ENCODE measurements at places on chromosomes 7 and 10.

- no peak for DNase-seq
These were observed 91.8 kb downstream of the COL28A1 start for GRCh38 chr7:7443806-7444350.

- no peak for DNase-seq
These were observed 54.5 kb upstream of the CXCL12 start for GRCh38 chr10:44439239-44439957.

DNA sequence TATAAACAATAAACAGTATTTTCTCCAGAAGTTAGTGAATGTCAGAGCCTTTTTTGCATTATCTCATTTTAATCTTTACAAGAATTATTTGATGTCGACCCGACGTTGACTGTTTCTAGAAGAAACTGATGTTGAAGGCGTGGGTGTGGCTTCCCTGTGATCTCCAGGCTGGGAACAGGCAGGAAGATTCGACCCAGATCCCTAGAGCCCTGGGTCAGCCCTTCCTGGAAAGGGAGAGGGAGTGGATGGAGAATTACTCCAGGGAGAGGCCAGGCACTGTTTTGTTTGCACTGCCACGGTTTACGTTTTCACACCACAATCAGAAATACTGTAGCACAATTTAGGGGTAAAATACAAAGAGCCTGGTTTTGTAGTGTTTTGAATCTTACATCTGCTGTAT is 133.1 kb downstream of the ADARB2 start:
- no peak for DNase-seq

DNA sequence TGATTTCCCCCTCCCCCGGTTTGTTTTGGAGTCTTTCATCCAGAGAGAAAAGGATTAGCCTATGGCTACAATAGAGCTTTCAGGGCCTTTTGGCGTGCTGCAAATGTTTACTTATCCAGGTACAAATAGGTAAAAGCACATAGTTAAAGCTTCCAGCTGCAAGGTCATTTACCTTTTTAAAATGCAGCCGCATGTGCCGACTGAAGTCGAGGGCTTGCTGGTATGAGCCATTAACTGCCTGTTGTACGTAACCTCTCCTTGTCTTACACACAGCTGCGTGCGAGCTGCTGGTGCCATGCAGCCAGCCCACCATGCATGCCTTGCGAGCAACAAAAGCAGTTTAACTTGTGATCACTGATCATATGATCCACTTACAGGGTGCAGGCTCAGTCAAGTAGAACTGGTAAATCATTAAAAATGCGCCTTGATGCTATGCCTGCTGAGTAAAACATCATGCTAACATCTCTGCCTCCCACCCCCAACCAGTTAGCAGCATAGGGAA is 866.4 kb downstream of the LRMDA start:
- no peak for DNase-seq

- no peak for DNase-seq
These were observed 16.8 kb downstream of the OSBPL3 start for GRCh38 chr7:24963218-24963617.

GRCh38 chr7:131489196-131489595 is 67.2 kb downstream of the PODXL start:
- no peak for DNase-seq

- DNase-seq = no peak
These were observed 27.5 kb upstream of the ETV1 start for GRCh38 chr7:14016950-14017349.

GRCh38 chr7:137704723-137705122 is 142.1 kb downstream of the DGKI start:
- no peak for DNase-seq

- DNase-seq = no peak
These were observed 43.7 kb downstream of the JAZF1 start for GRCh38 chr7:28136885-28137284.

GRCh38 chr10:124403548-124403947 is 15.2 kb downstream of the OAT start:
- DNase-seq = no peak

DNA sequence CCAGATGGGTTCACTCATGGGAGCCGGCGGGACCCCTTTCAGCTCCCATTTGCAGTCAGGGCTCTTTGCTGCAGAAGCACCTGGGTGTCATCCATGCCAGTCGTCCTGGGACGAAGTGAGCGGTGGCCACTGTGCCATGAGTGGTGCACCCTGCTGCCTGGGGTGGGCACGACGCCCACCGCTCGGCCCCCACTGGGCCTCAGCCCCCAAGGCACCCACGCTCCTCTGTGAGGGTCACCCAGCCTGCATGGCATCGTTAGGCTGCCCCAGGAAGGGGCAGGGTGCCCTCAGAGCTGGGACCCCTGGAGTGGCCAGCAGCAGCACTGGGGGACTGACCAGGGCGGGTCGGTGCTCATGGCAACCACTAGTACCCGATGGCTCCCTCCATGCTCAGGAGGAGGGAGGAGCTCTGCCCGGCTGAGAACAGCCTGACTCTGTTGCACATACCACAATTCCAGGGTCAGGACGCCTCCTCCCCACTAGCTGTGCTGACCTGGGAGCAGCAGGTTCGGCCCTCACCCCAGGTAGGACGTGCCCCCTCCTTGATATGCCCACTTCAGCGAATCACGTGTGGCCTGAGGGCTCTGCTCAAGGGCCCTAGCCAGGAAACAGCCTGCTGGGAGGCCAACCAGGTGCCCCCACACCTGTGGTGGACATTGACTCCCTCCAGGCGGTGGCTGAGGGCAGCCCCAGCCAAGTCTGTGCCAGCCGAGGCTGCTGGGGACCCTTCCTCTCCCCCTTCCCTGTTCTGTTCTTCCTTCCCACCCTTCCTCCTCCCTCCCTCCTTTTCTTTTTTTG is 28.5 kb upstream of the CFAP46 start:
- no peak for DNase-seq

- no peak for DNase-seq
These were observed 18.2 kb downstream of the ADCY1 start for GRCh38 chr7:45592230-45592991.

GRCh38 chr10:36564433-36564832 is 561.0 kb upstream of the ANKRD30A start:
- DNase-seq = no peak

DNA sequence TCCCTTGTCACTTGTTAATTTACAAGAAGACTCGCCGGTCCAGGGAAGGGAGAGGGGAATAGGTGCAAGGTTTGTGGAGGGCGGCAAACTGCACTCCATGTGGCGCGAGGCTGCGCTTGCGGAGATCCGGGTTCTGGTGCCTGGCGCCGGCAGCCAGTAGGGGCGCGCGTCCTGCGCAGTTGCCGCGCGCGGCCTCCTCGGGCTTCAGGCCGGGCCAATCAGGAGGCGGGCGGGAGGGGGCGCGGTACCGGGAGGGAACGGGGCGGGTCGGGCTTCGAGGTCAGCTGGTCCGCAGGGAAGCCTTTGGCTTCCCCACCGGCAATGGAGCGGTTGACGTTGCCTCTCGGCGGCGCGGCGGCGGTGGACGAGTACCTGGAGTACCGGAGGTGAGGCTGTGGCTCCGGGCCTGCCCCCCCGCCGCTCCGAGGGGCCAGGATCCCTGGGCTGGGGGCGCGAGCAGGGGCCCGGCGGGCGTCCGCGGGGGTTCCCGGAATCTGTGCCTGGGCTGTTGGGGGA is at the start of gene FAM221A:
TSS of gene FAM221A (plus strand) at position 302 of the 516 bp plus-strand sequence. CDS start at position 322, 20 bp downstream.
- peak; percentile 36 for DNase-seq

DNA sequence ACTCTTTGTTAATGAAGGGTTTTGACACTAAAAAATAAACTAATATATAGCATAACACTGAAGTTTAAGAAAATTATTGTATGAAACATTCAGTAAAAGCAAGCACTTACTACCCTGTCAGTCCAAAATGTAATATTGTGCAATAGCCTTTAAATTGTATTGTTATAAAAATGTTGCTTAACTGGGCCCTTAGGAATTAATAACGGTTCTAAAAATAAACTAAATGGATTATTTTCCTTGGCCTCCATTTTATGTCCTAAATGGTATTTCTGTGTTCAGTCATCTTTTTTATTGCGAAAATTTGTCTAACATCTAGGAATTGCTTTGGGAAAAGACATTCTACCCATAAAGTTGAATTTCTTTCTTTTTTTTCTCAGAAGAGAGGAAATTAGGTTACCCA is 49.0 kb upstream of the ABI1 start:
- no peak for DNase-seq

- no peak for DNase-seq
These were observed 18.5 kb downstream of the ABRAXAS2 start for GRCh38 chr10:124820121-124820520.

DNA sequence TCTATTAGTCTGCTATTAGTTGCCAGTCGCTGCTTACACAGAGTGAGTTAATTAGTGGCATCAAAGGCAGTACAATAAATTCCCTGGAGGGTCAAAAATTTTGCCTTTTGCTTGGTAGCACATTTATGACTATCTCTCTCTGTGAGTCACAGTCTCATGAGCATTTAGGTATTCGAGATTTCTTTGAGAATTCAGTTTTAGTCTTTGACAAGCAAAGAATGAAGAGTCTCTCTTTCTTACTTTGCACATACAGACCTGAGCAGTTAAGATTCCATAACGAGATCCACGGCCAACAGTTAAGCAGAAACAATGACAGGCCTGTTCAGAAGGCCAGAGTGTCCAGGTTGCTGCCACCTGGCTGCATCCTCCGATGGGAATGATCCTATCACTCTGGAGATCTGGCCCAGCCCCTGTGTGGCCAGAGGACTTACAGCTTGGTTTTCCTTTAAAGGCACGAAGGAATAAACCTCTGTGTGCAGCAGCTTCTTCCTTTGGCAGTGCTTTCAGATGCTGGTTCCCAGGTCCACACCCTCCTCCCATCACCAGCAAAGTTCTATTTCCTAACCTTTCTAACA is 80.6 kb downstream of the GLI3 start:
- DNase-seq = no peak

GRCh38 chr7:155296006-155296787 is 1.5 kb upstream of the INSIG1 start:
- DNase-seq = no peak

GRCh38 chr7:79452032-79452494 is 1.4 kb downstream of the MAGI2 start:
- peak; percentile 5 for DNase-seq

DNA sequence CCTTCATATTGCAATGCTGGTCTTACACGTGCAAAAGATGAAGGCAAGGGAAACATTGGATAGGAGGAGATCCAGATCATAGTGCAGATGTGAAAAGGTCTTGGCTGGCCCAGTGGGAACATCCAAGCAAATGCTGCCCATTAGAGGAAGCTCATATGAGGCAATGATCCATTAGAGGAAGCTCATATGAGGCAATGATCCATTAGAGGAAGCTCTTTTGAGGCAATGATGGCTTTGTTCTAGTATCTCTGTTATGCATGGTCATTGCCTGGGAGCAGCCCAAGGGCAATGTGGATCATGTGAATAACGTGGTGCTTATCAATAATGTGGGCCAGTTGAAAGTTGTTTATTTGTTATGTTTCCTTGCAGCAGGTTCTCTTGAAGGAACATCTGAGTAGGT is 37.8 kb downstream of the STEAP4 start:
- no peak for DNase-seq

GRCh38 chr10:517241-517830 is 172.1 kb downstream of the DIP2C start:
- DNase-seq = no peak

DNA sequence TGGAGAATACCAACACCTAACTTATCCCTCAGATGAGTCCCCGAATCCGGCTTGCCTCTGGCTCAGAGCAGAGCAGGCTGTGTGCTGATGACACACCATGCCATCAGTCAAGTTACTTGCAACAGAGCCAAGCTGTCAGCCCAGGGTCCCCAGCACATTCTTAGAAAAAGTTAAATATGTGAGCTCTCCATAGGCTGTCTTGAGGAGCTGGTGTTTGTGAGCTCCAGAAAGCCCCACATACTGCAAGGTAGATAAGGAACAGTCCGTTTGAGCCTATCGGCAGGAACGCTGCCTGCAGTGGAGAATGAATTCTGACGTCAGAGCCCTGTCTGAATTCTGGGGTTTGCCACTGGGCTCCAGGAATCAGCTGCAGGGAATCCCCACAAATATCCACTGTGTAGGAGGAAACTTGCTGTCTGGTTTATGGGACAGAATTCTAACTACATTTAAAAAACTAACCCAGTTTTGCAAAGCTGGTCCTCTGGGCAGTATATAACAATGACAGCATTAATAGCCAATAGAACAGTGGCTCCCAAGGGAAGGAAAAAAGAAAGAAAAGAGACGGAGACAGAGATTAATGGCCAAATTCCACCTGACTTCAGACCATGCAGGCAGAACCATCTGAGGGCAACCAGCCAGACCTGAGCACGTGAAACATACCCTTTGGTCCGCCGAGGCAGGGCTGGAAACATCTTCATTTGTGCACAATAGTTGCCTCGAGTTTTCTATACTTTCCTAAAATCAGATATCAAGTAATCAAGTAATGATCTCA is 3.6 kb downstream of the SFXN4 start:
- DNase-seq = no peak

- DNase-seq = no peak
These were observed 123.7 kb downstream of the TACC2 start for GRCh38 chr10:122112625-122113160.

DNA sequence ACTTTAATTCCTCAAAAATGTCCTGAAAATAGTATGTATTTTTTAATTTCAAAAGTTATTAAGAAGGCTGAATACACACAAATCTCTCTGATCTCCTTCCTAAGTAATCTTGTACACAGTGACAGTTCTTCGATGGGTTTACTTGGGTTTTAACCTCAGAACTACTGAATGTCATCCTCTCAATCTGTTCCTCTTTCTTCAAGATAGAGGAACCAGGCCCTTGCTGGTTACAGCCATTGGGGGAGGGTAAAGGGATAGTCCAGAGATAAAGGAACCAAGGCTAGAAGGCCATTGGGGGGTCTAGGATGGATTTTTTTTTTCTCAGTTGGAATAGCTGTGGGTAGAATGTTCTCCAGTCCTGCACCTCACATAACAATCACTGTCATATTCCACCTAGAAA is 224.9 kb downstream of the SKIDA1 start:
- DNase-seq = no peak

GRCh38 chr10:30502266-30503060 is 68.5 kb downstream of the MAP3K8 start:
- DNase-seq = no peak

DNA sequence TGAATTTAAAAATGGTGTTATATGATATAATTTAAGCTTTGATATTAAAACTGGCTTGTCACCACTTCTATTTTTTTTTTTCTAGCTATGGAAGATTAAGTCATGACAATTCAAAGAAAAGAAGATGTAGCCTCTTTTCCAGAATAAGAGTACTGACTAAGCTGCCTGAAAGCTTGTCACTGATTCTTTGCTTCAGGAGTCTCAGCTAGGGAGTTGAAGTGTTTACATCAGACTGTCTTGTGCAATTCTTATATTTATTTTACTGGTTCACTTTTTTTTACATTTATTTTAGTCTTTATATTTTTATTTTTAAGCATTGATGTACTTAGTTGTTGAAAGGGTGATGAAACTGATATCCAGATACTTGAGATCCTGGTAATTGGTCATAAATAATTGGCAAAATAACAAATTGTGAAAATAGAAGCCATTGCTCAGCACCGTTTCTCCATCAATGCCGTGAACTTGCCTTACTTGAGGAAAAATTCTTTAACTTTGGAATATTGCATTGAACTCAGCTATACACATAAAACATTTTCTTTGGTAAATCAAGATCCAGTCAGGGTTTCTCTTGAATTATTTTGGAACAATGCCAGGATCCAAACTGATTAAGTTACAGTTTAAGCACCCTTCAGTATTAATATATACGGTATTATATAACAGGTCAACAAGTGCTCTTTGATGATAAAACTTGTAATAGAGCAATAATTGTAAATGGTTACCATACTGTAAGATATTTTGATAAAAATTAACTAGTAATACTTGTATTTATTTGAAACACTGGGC is 156.4 kb downstream of the PHTF2 start:
- no peak for DNase-seq

Measured in esophagus squamous epithelium (tissue), 5 donors.